CD4-positive, alpha-beta T cell (primary cell): ENCODE measurements at places on chromosomes 3 and 15.

DNA sequence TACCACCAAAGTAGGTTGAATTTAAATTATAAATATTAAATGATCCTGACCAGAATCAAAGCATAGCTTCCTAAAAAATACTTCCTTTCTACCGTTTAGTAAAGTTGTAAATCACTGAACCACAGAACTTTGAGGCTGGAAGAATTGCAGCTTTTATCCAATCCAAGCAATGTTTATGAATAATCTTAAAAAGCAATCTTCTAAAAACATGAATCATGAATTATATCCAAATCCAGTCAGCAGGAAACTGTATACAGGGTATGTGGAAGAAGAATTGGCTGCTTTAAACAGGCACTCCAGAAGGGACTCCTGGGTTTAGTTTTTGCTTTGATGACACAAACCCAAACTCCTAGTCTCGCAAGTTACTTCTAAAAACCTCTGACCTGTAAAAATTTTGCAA, 30.2 kb downstream of the HEG1 start:
- DNase-seq: no peak

DNA sequence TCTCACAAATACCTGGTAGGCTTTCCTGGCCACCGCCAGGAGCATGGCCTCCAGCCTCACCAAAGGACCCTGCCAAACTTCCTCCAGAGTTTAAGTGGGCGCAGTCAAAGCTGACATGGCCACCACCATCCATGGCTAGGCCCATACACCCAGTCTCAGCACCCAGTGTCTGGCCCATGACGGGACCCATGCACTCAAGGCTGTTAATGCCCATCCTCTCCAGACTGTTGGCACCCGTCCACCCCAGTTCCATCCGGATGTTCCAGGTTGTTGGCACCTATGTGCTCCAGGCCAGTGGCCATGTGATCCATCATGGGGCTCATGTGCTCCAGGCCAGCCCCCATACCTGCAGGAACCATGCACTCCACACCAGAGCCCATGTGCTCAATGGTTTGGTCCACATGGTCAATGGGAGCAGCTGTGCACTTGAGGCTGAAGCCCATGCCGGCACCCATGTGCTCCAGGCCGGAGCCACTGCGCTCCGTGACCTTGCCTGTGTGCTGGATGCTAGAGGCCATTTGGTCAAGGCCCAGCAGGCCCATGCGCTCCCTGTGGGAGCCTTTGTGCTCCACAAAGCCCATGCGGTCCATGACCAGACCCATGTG, 20.4 kb downstream of the CTDSPL2 start:
- DNase-seq: no peak

DNA sequence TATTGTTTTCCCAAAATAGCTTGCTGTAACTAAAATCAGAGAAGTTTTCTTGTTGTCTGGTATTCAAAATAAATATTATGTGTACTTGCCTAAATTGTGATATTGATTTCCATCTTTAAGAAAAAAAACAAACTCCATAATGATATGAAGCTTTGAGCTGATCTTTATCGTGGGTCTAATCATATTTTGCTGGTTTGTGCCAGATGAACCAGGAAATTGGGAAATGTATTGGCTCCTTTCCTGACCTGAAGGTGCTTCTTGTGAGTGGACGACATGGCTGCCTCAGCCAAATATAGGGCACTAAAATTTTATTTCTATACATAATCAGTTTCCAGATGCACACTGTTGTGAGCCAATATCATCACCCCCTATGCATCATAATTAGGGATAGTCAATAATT, 113.3 kb downstream of the DIPK2A start:
- no peak for DNase-seq

- peak; percentile 68 for DNase-seq
Measured at GRCh38 chr15:67085818-67086636, 20.6 kb downstream of the SMAD3 start.

DNA sequence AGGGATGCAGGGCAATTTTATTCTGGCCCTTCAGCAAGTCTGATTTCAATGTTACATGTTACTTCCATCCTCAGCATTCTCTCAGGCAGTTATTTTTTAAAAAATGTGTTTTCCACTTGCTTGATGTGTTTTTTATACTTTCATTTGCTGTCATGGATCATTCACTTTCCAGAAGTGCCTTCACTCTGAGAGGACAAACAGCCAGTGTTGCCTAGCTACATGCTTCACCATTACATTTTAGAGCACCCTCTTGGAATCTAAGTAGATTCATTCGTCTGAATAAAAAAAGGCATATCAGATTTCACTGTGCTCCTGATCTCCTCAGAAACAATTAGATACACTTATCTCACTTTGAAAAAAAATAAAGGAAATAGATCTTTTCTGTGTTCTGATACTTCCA, 93.6 kb upstream of the POU1F1 start:
- DNase-seq: no peak

DNA sequence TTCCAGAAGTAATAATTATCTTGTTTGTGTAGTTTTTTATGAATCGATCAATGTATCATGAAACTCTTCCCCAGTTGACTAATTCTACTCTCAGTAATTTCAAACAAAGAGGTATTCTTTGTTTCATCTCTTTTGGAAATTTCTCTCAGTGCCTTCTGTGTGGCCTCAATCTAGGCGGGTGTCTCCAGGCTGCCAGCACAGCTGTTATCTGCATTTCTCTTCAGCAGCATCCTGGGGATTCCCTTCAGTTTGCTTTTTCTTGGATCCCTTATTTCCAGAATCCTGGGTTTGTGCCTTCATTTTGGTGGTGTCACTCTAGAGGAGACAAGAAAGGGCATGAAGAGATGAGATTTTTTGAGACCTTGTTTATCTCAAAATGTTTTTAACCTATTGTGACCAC, 22.7 kb downstream of the NIPA2 start:
- no peak for DNase-seq

GRCh38 chr15:25790000-25790660, 73.0 kb downstream of the ATP10A start:
- peak; percentile 15 for DNase-seq

GRCh38 chr3:47047673-47048072, 68.2 kb downstream of the NBEAL2 start:
- no peak for DNase-seq

DNA sequence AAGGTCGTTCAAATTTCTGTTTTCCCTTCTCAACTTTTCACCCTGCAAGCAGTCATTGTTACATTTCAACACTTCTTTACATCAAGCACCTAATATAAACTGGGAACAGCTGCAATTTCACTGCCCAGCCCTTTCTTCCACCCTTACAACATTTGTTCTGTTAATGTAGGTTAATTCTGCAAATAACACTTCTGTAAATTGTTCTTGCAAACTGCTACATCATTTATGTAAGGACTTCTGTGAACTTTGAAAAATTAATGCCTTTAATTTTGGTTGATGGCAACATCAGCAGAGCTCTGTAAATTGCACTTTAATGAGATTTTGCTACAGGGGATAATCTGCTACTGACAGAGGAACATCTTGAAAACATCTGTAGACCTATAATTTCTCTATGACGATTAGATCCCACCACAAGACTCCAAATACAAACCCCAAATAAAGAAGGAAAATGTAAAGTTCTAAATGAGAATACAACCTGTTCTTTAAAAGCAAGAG, 93.5 kb downstream of the ZIC4 start:
- no peak for DNase-seq

- no peak for DNase-seq
Measured at GRCh38 chr3:161305095-161305991, 66.0 kb downstream of the SPTSSB start.

DNA sequence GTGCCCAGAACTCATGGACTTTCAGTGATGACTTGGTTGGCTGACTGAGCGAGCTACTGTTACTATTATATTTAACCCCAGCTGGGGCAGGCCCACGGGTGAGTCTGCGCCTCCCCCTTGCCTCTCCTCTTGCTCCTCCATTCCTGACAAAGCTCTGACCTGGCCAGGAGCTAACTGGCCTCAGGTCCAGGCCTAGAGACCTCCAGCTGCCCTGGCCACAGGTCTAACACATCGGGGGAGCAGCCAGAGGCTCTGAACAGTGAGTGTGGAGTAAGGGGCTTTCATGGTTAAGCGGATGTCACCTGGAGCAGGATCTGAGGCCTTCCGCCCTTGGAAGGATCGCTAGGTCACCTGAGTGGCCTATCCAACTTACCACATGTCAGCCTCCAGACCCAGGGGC, 96.3 kb upstream of the HERC1 start:
- DNase-seq: peak; percentile 10

DNA sequence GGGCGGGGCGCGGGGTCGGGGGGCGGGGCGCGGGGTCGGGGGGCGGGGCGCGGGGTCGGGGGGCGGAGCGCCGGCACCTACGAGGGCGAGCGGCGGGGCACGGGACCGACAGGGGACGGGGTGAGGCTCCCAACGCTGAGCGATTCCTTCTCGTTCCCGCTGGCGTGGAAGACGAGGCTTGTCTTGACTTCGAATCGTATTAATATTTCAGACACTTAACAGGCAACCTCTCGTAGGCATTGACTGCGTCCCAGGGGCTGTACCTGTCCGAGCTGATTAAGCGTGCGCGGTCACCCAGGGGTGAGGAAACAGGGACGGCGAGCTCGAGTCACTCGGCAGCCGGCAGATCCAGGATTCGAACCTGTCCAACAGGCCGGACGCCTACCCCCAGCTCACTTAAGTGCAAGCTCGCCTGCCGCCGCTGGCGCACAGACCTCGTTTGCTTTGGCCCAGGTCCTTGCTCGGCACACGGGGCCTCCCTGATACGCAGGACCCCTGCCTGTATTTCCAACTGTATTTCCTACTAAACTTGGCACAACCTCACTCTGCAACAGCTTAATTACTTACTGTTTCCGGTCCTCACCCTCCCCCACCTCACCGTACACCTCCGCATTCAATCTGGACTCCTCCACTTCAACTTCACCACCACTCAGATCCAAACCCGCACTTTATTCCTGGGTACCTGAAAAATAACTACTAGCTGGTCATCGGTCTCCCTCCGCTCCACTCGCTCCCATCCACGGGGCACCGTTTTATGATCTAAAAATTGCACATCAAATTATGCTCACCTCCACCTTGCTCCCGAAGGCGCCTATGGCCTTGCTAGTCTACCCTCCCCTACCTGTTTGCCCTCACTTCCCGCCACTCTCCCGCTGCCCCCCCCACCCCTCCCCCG, 722 bp upstream of the ZXDC start:
- DNase-seq: no peak

DNA sequence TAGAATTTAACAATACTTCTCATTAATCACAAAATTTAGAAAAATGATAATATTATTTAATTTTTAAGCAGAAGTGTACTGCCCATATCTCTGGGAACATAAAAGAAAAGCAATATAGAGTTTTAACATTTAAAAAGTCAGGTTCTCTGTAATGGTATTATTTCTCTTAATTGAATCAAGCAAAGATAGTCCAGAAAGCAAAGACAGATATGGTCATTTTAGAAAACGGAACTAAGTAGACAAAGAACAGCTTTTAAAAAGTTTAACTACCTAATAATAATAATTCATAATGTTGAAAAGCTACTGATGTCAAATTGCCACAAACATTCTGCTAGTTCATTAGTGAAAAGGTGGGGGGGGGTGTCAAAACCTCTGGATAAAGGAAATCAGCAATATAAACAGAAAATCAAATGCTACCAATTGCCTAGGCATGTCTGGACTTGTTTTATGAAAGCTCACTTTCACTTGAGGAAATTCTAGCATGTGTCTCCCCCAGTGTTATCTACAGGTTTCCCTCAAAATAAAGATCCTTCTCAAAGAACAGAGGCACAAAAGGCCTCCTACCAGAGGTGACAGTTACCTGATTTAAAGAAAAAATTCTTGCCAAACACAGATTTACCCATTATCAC, 1.7 kb downstream of the ZMAT3 start:
- DNase-seq: no peak

DNA sequence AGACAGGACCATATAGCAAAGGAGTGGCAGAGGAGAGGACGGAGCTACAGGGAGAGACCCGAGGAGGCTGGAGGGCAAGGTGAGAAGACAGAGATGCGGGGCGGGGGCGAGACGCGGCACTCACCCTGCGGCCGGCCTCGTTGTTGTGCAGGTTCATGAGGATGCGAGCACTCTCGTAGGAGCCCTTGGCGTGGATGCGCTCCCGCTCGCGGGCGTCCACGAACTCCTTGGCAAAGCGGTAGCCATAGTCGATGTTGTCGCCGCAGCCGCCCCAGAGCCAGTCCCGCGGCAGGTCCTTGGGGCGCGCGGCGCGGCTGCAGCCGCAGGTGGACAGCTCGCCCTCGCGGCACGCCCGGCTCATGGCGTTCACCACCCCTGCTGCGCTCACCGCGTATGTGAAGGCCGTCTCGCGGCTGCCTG, 12.9 kb downstream of the WNT5A start:
- no peak for DNase-seq

DNA sequence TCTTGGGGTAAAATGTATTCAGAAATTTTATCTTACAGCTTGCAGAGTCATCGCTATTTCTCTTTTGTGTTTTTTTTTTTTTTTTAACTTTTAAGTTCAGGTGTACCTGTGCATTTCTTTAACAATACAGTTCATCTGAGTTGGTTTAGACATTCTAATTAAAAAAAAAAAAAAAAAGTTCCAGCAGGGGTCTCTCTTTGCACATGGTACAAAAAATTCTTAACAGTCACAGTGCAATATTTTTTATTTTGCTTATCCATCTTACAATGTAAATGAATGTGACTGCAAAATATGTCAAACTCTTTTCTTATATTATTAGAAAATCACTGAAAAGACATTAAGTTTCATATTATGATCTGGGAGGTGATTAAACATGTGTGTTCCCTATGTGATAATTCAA, 47.5 kb upstream of the SLC9A9 start:
- DNase-seq: no peak

- DNase-seq: no peak
Measured at GRCh38 chr15:29051422-29051821, 165.6 kb downstream of the APBA2 start.

- DNase-seq: no peak
Measured at GRCh38 chr3:127274200-127274760, 13.6 kb downstream of the PRR20G start.

- no peak for DNase-seq
Measured at GRCh38 chr15:63452552-63453136, 51.7 kb upstream of the USP3 start.

- peak; percentile 37 for DNase-seq
Measured at GRCh38 chr3:113552851-113553250, 20.5 kb downstream of the SIDT1 start.

DNA sequence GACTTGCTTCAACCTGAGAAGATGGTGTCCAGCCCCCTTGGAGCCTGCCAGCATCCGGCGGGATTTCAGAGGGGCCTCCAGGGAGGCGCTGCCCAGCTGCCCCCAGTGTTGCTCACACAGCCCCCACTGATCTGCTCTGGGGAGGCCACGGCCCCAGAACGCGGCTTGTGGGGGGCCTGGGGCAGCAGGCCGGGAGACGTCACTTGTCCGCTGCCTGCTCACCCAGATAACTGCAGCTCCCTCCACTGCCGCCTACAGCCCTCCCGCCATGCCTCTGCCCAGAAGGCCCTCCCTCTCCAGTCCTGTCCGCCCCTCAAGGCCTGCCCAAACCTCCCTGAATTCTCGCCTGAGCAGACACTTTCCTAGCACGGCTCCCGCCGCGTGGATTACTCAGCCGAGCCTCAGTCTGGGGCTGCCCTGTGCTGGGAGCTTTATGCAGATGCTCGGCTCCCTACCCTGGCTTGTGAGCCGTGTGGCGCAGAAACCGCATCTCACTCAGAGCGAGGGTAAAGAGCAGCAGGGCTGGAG, 17.2 kb upstream of the ADIPOQ start:
- peak; percentile 8 for DNase-seq

GRCh38 chr3:27553886-27554540, 69.8 kb upstream of the SLC4A7 start:
- DNase-seq: no peak

GRCh38 chr3:190721330-190721729, 141.2 kb downstream of the GMNC start:
- no peak for DNase-seq

GRCh38 chr3:42498034-42498433, 4.4 kb upstream of the VIPR1 start:
- DNase-seq: no peak

- DNase-seq: no peak
Measured at GRCh38 chr3:157363393-157363792, 73.3 kb upstream of the PTX3 start.
